Activated naive CD8-positive, alpha-beta T cell treated with anti-CD3 and anti-CD28 coated beads for 36 hours (primary cell): ENCODE measurements at places on chromosomes 16 and 17.

DNA sequence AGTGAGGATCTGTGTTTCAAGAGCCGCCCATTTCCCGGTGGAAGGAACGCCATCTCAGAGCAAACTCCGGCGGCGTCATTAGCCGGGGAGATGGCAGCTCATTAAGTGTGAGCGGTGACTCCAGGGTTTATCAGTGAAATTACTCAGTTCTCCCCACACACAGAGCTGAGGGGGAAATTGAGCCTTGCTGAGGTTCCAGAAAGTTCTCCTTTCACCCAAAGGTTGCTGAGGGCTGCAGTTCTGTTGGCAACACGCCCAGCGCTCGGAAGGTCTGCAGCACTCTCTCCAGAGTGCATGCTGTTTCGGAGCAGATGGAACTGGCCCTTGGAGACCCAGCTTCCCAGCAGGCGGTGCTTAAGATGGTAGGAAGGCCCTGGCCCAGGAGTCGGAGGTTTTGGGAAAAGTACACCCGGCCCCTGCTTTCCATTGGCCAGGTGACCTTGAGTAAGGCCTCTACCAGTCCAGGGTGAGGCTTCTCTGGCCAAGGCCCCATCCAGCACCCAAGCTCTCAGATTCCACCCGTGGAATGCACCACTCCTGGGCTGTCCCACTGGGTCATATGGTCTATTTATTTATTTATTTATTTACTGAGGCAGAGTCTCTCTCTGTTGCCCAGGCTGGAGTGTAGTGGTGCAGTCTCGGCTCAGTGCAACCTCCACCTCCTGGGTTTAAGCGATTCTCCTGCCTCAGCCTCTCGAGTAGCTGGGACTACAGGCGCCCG, 167.7 kb upstream of the CIBAR2 start:
- DNase-seq = no peak

DNA sequence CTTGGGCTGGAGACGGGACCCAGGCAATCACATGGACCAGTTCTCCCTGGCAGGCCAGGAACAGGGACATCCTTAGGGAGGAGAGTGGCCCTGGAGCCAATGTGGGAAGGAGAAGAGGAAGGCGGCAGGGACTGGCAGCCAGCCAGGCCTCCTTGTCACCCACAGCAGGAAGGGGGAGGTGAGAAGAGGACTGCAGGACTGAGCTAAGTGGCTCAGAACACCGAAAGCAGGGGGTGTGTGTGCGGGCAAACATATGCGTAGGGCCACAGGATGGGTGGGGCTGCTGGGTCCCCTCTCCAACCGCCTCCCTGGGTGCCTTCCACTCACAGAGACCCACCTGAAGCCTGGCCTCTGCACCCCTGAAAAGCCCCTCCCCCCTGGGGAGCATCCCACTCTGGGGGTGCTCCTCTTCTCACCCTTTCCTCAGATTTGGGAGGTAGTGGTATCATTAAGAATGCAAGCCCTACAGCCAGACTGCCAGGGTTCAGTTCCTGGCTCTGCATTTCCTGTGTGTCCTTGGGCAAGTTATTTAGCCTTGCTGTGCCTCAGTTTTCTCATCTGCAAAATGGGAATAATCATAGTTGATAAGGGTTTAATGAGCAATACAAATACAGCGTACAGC, 8.1 kb downstream of the PNMT start:
- DNase-seq = peak; percentile 59

DNA sequence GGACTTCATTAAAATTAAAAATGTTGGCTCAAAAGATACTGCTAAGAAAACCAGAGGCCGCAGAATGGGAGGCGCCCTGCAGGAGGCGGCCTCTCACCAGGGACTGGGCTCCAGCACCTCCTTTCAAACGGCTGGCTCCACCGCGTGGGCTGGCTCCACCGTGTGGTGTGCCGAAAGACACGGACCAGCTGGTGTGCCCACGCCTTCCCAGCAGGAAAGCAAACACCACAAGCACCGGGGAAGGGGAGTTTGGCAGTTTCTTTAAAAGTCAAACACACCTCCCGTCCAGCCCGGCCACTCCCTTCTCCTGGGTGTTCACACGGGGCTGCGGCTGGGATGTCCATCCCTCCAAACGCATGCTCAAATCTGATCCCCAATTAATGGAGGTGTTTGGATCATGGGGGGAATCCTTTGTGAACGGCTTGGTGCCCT, 13.9 kb downstream of the HAGH start:
- DNase-seq = peak; percentile 69

DNA sequence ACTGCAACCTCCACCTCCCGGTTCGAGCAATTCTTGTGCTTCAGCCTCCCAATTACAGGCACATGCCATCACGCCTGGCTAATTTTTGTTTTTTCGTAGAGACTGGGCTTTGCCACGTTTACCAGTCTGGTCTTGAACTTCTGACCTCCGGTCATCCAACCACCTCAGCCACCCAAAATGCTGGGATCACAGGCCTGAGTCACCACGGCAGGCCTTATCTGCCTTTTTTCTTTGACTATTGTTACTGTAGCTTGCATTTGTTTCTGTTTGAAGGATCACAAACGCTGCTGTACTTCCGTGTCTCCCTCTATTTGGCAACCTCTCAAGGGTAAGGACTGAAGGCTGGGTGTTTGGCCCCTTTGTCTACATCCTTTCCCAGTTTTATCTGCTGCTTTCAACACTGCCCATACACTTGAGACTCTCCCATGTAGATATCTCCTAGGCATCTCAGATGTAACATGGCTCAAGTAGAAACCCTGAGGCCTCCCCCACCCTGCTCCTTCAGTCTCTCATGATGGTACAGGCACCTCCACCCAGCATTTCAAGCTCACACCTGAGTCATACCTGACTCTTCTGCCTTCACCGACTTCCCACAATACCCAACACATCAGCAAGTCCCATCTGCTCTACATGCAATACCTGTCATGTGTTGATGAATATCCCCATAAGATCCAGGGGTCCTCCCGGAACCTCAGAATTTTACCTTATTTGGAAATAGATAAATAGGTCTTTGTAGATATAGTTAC, 219.0 kb downstream of the CPPED1 start:
- DNase-seq = no peak

DNA sequence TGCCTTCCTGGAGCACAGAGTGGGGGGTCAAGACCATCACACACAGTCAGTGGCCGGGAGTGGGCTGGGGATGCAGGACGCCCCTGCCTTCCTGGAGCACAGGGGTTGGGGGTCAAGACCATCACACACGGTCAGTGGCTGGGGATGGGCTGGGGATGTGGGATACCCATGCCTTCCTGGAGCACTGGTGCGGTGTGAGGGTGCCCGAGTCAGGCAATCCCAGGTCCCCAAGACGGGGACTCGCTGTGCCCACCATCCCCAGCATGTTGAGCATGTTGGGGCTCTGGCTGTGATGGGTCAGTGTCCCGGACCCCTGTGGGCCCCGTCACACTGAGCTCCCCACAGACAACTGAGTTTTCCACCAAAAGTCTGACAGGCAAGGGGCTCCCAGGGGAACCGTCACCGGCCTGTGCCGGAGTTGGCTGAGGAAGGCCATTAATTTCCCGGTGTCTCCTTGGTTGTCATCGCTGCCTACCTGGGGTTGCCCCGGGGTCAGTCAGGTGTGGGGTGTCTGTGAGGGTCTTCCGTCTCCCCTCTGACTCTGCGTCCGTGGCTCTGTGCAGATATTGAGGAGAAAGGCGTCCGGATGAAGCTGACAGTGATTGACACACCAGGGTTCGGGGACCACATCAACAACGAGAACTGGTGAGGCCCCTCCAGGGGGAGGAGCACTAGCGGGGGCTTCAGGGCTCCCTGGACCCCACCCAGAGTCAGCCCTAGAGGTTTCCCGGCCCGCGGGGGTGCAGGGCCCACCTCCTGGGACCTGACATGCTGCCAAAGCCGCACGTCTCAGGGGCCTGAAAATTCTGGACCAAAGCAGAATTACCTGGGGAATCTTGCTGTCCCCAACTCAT, 347.1 kb downstream of the SEC14L1 start:
- DNase-seq = no peak

DNA sequence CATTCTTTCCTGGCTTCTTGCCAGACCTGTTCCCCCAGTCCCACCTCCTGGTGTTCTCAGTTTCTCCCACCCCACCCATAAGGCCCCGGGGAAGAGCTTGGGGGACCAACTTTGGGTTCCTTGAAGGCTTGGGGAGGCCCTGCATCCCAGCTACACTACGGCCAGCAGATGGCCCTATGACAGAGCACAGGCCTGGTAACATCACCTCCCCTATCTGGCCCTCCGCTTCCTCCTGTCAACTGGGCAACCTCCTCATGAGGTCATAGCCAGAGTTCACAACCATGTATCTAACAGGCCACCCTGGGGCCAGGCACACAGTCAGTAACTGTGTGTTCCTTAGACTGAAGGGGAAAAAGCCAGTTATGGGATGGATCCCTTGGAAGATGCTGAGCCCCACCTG, 31.4 kb downstream of the MYO15A start:
- DNase-seq = no peak

- DNase-seq = no peak
These were observed 29.0 kb downstream of the PLCD3 start for GRCh38 chr17:45103269-45103795.
